ENCODE measurements at places on chromosomes 1 and 21.

GRCh38 chr21:20424943-20425342, 573.3 kb upstream of the NCAM2 start:
- no peak for DNase-seq

DNA sequence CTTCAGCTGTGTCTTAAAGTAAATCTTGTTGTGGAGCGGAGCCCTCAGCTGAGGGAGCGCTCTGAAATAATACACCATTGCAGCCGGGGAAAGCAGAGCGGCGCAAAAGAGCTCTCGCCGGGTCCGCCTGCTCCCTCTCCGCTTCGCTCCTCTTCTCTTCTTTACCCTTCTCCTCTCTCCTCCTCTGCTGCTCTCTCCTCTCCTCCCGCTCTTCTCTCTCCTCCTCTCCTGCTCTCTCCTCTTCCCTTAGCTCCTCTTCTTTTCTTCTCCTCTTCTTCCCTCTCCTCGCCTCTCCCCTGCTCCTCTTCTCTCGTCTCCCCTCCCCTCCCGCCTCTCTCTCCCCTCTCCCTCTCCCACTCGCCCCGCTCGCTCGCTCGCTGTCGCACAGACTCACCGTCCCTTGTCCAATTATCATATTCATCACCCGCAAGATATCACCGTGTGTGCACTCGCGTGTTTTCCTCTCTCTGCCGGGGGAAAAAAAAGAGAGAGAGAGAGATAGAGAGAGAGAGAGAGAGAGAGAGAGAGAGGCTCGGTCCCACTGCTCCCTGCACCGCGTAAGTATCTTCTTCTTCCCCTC, at the start of gene PROX1:
PROX1 (plus strand) TSS at position 47 of the 580 bp plus-strand sequence. CDS start 8,563 bp downstream, outside the sequence.
- no peak for DNase-seq

GRCh38 chr1:58919959-58920321, 136.1 kb upstream of the JUN start:
- no peak for DNase-seq

DNA sequence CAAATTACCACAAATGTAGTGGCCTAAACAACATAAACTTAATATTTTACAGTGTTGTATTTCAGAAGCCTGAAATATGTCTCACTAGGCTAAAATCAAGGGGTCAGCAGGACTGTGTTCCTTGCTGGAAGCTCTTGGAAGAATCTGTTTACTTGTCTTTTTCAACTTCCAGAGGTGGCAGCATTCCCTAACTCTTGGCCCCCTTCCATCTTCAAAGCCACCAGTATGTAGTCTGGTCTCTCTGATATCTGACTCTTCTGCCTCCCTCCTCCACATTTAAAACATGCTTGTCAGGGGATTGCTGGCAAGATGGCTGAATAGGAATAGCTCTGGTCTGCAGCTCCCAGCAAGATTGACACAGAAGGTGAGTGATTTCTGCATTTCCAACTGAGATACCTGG, 567.5 kb downstream of the PLA2G4A start:
- DNase-seq, result no peak

GRCh38 chr1:87826681-87827251, 498.1 kb downstream of the LMO4 start:
- no peak for DNase-seq

GRCh38 chr1:94120991-94121390, at the start of gene ABCA4:
Gene ABCA4, minus strand, starts transcription at chr1:94121148. Its CDS starts 103 bp downstream, at chr1:94121045.
- no peak for DNase-seq

DNA sequence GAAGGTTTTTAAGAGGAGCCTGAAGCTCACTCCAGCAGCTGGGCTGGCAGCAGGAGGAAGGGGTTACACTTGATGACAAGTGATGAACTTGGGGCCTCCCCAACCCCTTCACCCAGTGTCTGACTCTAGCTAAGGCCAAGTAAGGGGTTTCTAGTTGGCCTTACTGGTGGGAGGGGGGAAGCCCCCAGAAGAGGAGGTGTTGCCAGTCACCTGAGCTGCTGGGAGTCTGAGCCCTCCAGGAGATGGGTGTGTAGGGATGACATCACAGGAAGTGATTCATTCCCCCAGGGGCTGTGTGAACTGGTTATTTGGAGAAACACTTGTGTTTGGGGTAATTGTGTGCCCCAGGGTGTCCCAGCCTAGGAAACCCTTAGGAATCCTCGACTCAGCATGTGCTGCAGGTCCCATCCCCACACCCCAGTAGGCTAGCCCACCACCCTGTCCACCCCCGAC, 3.1 kb downstream of the PADI1 start:
- no peak for DNase-seq

- DNase-seq, result no peak
Measured at GRCh38 chr1:48194801-48195200, 27.7 kb upstream of the SLC5A9 start.

DNA sequence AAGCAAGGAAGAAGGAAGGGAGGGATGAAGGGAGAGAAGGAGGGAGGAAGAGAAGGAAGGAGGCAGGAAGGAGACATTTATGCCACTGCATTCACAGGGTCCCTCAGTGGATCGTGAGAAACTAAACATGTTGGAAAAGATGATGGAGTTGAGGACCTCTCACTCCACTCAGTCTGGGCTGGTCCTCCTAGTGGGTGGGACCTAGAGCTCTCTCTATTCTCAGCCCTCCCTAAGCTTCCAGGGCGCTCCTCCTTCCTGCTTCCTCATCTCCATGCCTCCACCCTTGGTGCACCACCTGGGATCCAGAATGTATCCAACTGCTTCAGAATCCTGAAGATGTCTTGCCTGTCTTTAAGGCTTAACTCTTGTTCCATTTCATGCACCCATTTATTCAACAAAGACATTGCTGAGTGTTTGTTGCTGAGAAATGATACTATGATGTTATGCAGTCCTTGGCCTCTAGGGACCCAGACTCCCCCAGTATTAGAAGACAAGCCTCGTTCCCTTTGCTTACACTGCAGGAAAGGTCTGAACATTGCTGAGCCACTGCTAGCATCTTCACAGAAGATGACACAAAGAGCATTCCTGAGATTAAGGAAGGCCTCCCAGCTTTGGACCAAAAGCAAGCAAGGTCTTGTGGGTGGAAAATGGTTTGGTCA, 88.5 kb downstream of the BEND5 start:
- DNase-seq, result no peak

DNA sequence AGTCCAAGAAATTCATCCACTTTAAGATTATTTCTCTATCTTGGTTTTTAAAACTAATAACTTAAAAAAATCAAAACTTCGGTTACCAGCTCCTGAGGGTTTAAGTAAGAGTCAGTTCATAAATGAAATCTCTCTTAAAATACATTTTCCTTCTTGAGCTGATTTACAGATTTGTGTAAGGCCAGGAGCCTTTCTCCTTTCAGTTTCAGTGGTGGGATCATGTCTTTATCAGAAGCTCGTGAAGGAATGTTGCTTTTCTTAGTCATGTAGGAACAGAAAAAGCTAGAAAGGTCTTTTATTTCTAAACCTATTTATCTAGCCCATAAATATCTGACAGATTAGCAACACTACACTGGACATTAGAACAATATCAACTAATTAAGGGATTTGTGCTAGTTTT, 390.2 kb downstream of the GPATCH2 start:
- DNase-seq, result no peak

GRCh38 chr1:55211863-55212262, 3.3 kb downstream of the USP24 start:
- DNase-seq, result no peak

DNA sequence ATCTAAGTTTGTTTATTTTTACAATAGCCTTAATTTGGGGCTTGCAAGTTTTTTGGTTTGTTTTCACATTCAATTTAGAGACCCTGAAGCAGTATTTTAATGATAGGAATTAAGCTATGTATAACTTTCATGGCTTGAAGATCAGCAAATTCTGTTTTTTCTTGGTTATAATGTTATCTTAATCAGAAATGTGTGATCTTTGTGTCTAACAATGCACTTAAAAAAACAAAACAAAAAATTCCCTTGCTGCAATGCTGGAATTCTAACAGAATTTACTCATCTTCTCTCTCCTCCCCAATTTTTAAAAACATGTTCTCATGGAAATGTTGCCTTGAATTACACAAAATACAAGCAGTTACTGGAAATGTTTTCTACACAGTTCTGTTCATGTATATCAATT, 113.1 kb downstream of the OLFML2B start:
- no peak for DNase-seq

GRCh38 chr1:205224736-205225135, 3.0 kb upstream of the TMCC2 start:
- DNase-seq, result no peak

GRCh38 chr1:193184776-193185175, 1.6 kb downstream of the B3GALT2 start:
- DNase-seq, result no peak

DNA sequence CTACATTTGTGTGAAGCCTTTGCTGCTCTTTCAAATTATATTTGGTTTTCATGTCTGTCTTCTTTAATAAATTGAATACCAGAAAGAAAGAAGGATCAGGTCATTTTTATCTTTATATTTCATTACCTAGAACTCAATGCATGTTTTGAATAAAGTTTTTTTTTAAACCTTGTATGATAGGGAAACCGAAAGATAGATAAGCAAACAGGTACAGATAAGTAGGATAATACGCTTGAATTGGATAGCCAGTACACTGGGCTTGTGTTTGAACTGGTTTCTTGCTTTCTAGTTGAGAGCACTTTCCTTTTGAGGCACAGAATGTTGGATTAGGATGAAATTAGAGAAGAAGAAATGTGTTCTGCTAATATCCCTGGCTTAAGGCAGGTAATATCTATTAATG, 46.9 kb downstream of the PKN2 start:
- no peak for DNase-seq

GRCh38 chr1:166302989-166303758, 136.4 kb upstream of the FAM78B start:
- DNase-seq, result no peak

DNA sequence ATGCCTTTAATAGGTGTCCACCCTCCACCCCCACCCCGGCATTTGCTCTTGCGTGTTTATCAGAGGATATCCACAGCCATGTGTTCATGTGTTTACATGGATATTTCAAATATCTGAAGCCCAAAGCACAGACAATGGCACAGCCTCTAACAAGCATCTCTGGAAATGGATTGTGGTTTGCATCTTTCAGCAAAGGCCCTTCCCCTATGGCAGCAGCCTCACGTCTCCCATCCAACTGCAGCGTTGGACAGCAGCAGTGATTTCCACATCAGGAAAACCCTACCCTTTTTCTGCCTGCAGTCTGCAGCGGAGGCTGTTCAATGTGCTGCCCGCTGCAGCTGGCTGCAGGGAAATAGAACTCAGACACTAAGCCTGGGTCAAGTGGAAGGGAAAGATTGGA, 1.6 kb downstream of the RASSF5 start:
- no peak for DNase-seq

DNA sequence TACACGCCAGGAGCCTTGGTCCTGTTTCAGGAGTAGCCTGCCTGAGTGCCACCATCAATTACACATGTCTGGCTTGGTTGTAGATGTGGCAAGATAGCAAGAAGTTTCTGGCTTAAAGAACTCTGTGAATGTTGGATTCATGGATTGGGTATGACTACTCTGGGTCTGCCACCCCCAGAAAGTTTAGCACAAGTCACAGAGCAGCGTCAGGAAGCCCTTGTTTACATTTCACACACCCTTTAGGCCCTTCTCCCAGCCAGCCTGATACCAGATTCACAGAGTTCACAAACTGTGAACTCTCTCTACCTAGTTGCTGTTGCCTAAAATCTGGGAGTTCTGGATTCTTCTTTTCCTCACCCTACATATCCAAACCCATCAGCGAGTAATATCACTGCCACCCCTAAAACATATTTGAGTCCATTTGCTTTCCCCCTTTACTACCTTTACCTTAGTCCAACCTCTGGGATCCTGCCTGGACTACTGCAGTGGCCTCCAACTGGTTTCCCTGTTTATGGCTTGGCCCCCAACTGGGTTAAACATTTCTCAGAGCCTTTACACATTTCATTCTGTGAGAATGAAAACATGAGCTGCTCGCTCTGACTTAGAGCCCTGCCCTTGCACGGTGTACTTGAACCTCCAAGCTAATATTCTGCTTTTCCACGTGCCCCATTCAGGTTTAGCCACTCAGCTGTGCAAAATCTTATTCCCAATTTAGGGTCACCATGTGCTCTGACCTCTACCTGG, 4.1 kb upstream of the CCDC24 start:
- DNase-seq, result no peak

GRCh38 chr1:52237430-52237829, 95.5 kb downstream of the ZFYVE9 start:
- DNase-seq, result no peak

- DNase-seq, result no peak
Measured at GRCh38 chr1:99647490-99647889, 1.6 kb downstream of the PALMD start.

DNA sequence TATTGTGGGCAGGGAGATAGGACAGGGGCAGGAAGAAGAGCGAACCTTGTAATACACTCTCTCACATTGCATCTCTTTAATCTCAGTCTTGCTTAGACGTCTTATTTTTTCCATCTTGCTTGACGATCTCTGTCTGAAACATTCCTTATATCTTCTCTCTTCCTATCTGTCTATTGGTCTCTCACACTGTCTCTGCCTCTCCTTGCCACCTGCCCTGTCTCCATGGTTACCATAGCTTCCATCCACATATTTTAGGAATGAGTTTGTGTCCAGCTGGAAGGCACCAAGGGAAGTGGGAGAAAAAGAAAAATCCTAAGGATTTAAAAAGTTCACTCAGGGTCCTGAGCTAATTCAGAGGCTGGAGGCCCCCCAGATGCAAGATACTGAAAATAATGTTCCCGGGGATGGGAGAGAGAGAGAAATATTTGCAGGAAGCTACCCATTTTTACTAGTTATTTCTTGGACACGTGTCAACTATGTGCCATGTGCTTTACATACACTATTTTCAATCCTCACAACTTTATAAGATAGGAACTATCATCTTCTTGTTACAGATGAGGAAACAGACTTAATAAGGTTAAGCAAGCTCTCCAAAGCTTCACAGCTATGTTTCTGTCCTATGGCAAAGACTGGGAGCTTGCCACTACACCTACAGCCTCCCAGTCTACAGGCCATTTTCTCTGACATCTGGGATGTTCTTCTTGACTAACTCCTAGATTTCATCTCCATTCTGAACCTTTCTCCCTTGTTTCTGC, 933 bp downstream of the ANKRD34A start:
- DNase-seq, result no peak

DNA sequence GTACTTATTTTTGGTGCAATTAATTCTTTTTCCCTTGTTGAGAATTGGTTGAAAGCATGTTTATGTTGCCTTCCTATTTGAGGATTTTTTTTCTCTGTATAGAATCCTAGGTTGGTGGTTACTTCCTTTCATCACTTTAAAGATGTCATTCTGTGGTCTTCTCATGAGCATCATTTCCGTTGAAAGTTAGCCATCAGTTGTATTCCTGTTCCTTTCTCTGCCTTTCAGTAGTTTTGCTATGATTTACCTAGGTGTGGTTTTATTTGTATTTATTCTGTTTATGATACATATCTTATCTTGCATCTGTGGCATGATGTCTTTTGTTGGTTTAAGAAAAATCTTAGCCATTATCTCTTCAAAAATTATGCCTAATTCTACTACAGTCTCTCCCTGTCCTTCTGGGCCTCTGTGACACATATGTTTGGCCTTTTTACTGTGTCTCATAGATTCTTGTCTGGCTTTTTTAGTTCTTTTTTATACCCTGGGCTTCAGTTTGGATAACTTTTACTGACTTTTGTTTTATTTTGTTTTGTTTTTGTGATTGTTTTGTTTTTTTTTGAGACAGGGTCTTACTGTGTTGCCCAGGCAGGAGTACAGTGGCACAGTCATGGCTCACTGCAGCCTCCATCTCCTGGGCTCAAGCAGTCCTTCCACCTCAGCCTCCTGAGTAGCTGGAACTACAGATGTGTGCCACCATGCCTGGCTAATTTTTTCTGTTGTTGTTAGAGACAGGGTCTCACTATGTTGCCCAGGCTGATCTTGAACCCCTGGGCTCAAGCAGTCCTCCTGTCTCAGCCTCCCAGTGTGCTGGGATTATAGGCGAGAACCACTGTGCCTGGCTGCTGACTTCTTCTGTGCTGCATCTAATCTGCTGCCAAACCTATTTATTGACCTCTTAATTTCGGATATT, 24.1 kb downstream of the PTGFRN start:
- DNase-seq, result no peak

- no peak for DNase-seq
Measured at GRCh38 chr1:14090062-14090461, 390.1 kb downstream of the PRDM2 start.
